ENCODE measurements at places on chromosomes 13 and 19.

GRCh38 chr19:50693064-50693975 lies 26.3 kb downstream of the SHANK1 start:
- no peak for DNase-seq

DNA sequence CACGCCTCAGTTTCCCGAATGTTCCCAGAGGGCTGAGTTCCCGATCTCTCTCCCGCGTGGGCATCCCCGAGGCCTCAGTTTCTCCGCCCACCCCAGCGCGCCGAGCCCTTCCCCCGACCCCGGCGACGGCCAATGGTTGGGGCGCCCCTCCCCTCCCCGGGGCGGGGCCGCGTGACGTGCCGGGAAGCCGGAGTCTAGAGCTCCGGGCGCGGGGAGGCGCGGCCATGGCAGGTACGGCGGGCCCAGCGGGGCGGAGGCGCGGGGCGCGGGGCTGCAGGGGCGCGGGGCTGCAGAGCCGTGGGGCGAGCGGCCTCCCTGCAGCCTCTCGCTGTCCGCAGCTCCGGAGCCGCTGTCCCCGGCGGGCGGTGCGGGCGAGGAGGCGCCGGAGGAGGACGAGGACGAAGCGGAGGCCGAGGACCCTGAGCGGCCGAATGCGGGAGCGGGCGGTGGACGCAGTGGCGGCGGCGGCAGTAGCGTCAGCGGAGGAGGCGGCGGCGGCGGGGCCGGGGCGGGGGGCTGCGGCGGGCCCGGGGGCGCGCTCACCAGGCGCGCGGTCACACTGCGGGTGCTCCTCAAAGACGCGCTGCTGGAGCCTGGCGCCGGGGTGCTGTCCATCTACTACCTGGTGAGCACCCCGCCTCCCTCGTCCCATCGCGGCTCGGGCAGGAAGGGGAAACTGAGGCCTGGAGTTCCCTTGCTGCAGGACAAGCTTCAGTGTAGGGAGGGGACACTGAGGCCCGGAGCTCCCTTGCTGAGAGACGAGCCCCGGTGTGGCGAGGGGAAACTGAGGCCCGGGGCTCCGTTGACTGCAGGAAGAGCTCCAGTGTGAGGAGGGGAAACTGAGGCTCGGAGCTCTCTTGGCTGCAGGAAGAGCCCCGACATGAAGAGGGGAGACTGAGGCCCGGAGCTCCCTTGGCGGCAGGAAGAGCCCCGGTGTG lies at the start of gene MPND:
Gene MPND (plus strand): TSS at position 193 of the 938 bp plus-strand sequence. CDS start 32 bp downstream, at position 225.
- DNase-seq, result peak; percentile 91

DNA sequence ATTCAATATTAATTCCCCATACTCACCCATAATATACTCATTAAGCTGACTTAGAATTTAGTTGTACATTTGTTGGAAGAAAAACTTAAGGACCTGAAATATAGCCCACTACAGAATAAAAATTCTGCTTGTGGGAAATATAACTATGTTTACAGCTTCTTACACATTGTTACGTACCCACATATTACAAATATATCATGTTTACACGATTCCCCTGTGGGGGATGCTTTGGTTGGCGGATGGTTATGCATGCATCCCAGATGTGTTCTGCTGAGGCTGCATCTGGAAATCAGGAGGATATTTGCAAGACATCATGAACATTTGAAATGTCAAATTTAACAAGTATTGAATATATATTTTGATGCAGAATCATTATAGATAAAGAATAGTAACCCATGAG lies 79.5 kb upstream of the KL start:
- no peak for DNase-seq

GRCh38 chr13:48093588-48093987 lies 1.3 kb downstream of the MED4 start:
- no peak for DNase-seq

GRCh38 chr13:100707818-100708740 lies 33.5 kb upstream of the TMTC4 start:
- no peak for DNase-seq

DNA sequence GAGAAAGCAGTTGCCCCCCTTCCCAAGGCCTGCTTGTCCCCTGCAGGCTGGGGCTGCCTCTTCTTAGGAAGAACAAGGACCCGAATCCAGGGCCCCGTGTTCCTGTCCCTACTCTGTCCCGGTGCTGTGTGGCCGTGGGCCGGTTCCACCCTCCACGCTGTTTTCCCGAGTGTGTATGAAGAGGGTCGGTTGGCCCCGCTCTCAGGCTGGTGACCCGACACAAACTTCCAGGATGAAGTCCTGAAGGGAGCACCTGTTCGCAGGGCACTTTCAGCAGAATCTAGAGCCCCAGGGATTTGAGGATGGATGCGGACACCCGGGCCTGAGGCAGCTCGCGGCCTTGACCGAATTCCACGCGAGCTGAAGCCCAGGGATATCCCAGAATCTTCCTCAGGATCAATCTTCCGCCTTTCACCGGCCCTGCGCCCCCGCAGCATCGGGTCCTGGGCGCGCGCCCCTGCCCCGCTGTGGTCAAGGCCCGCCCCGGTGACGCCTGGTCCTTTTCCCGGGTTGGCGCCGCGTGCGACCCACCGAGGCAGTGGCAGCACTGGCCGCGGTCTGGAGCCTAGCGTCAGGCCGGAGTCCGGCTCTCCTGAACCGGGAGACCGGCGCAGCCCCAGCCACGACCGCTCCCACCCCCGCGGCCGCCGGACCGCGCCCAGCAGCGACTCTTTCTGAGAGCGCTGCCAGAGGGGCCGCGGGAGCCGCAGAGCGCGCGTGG lies 528 bp upstream of the CHST8 start:
- no peak for DNase-seq

DNA sequence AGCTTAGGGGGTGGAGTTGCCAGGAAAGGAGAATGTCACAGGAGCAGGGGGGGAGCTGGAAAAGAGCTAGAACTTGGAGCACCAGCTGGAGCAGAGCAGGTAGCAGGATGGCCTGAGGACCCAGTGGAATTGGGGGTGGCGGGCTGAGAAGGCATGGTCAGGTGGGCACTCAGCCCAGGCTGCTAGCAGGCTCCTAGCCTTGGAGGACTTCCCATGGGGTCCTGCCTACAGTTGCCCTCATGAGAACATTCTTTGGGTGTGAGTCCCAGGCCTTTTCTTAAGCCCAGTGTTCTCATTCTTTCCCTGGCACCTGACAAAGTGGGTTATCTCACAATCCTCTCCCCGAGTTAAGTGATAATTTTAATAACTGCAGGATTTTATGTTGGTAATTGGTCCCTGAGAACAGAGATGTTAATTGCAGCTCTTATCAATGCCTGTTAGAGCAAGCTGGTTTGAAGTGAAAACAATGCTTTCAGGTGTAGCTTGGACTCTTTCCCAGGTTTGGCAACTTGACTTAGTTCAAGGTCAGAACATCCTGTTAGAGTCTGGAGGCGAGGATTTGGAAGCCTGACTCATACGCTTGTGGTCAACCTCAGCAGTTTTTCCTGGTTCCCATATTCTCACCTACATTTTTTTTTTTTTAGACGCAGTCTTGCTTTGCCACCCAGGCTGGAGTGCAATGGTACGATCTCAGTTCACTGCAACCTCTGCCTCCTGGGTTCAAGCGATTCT lies 18.1 kb upstream of the OLFM4 start:
- DNase-seq, result no peak

DNA sequence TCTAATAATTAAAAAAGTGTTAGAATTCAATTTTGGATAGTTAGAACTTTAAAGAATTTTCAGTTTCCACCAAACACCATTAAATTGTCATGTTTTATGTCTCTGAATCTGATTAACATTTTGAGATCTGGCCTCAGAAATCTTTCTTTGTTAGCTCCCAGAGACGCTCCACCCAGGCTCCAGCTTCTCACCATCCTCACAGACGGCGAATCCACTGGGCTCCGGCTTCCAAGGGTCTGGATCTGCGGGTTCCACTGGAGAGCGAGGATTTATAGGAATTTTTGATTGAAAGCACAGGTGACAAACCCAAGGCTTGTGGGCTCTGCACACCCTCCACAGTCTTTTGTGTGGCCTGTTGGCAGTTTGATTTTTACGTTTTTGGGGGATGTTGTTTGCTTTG lies 160.6 kb downstream of the URI1 start:
- DNase-seq, result no peak

DNA sequence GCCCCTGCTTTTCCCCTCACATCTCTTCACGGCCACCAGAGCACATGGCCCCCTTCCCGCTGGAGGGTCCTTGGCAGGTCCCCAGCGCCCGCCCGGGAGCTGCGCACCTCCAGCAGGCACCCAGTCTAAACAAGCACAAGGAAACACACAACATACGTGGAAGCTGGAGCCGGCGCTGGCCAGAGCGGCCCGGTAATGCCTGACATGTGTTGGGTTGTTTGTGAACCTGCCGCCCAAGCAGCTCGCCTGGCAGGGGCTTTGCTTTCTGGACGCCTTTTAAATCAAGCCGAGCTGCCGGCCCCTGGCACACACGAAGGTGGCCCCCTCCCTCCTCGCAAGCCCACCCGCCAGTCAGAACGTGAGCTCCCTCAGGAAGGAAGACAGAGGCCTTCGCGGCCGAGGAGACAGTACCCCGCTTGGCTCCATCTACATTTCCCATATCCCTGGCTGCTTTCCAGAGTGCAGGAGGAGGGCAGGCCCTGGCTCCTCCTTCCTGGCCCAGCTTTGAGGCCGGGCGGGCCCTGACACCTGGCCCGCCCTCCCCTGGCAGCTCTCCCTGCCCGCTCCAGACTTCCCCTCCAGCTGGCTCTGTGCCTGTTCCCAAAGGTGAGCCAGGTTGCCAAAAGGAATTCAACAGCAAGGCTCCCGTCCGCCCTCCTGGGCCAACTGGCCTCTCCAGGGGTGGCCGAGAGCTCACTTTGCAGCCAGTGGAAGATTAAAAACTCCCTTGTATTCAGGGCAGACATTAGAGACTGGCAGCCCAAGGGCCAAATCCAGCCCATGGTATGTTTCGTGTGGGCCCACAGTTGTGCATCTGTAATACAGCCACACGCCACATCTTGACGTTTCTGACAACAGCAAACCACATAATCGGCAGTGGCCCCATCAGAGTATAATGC lies 28.7 kb downstream of the COMP start:
- DNase-seq, result no peak

- DNase-seq, result no peak
Measured at GRCh38 chr13:85379433-85379832, 419.8 kb downstream of the SLITRK6 start.

DNA sequence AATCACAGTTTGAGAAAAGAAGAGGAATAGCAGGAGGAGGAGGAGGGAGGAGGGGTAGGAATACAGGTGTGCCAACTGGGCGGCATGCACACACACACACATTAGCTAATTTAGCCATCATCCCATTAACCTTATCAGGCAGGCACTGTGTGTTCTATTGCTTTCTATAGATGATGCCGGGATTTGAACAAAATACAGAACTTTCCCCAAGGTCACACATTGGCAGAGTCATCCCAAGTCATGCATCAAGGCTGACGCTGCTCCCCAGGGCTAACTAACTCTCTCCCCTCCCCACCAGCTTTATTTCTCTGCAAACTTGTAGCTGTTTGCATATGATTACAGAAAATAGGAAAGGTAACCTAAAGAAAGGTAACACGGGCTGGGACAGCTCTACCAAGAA lies 83.0 kb downstream of the NUFIP1 start:
- no peak for DNase-seq

- no peak for DNase-seq
Measured at GRCh38 chr19:6100284-6100915, 9.9 kb downstream of the RFX2 start.

GRCh38 chr13:97135883-97136282 lies 86.2 kb upstream of the MBNL2 start:
- no peak for DNase-seq

DNA sequence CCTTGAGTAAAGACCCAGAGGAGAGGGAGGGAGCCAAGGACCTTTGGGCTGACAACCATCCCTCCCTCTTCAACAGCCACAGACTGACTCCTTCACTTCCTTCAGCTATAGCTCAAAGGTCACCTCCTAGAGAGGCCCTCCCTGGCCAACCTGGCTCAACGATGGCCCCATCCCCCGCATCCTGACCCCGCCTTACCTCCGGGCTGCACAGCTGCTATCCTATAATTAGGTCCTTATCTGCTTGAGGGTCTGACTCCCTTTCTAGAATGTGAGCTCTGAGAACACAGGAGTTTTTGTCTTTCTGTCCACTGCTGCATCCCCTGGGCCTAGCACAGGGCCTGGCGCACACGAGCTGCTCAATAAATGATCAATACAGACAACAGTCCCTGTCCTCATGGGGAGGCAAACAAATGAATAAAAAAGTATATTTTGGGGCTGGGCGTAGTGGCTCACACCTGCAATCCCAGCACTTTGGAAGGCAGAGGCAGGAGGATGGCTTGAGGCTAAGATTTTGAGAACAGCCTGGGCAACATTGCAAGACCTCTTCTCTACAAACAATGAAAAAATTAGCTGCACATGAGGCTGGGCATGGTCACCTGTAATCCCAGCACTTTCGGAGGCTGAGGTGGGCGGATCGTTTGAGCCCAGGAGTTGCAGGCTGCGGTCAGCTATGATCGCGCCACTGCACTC lies 6.6 kb upstream of the LGALS4 start:
- DNase-seq, result peak; percentile 81

GRCh38 chr19:17180997-17181702 lies 34.0 kb upstream of the USE1 start:
- DNase-seq, result no peak

- no peak for DNase-seq
Measured at GRCh38 chr13:28411831-28412353, 83.0 kb downstream of the FLT1 start.

- DNase-seq, result no peak
Measured at GRCh38 chr19:50394017-50394416, 9.9 kb downstream of the POLD1 start.

- no peak for DNase-seq
Measured at GRCh38 chr19:40612831-40613689, 11.9 kb downstream of the LTBP4 start.

DNA sequence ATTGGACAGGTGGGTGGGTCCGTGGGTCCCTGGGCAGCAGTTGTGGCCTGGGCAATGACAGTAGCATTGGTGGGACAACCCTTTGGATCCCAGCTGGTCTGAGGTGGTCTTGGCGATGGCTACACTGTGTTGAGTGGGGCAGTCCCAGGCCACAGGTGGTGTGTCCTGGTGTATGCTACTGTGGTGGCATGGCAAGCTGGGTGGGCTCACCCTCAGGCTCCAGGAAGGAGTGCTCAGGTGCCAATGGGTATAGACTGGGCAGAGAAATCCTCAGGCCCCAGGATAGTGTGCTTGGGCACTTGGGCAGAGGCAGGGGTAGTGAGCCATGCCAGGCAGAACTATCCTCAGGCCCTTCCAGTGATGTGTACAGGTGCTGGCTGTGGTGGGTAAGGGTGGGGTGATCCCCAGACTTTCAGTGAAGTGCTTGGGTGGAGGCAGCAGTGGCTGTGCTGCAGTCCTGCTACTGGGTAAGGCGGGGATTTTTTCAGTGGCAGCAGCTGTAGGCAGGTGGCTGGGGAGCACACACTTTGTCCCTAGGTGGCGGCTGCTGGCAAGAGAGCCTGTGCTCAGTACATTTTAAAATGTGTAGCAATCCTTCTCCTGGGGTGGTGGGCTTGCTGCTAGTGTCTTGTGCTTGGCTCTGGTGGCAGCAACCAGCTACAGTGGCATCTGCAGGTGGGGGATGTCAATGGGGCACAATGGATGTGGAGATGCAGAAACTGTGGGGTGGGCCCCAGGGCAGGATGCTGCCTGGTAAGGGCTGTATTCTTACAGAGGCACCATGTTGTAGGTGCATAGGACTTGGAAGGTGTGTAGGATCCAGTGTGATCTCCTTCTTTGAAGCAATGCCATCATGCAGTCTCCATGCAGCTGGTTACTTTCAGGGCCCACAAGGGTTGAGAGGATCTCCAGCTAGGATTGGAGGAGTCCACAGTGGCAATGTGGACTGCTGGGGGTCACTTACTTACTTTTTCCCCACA lies 64.9 kb downstream of the DNAJC3 start:
- no peak for DNase-seq
